ENCODE measurements at places on chromosomes 4 and X.

DNA sequence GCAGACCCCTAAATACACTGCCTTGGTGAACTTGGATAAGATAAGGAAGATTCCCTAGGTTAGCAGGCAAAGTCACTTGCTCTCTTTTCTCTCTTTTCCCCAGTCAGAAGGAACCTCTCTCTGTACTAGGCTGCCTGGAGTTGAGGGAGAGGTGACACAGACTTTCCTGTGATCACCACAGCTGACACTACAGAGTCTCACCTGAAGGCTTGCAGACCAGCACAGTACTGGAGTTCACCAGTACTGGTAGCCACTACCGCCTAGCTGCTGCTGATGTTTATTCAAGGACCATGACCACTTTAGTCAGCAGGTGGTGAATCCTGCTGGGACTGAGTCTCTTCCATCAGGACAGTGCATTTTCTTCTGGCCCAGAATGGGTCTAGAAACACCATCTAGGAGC, 63.3 kb downstream of the PTPN13 start:
- DNase-seq = no peak

DNA sequence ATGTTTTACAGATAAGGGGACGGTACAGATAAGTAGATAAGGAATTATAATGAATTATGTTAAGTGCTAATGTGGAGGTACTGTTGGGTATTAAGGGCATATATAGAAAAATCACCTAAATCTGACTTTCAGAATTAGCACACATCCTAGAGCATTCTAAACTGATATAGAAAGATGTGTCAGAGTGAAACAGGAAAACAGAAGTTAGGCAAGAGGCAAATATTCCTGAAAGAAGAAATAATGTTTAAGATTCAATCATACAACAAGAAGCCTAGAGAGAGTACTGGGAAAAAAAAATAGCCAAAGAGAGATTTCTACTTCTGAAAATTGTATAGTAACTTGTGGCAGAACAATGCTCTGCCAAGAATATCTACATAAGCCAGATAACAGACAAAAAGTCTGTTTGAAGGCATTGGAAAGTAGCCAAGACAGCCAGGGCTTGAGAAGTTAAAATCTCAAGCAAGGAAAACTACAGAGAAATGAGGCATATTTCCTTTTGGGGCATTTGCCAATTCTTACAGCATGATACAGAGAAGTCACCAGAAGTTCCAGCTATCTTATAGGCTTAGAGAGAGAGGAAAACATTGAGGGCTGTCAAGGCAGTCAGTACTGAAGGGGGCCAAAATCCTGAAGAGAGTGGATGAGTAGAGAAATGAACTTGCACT, 646.0 kb downstream of the RPA4 start:
- no peak for DNase-seq

DNA sequence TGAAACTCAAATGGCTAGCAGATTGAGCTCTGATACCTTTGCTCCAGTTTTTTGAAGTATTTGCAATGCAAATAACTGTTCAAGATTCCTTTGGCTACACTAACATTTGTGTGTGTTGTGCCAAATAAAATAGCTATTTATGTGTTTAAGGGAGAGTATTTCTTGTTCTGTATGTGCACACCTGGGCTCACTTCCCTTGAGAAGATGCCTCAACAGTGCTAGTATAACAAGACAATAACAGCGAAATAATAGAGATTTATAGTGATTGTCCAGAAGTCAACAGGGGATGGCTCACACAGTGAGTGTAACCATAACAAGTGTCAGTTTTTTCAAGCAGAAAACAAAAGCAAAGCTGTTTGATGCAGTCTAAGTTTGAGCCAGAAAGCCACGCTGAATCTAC, 460.5 kb downstream of the CENPC start:
- DNase-seq = no peak

DNA sequence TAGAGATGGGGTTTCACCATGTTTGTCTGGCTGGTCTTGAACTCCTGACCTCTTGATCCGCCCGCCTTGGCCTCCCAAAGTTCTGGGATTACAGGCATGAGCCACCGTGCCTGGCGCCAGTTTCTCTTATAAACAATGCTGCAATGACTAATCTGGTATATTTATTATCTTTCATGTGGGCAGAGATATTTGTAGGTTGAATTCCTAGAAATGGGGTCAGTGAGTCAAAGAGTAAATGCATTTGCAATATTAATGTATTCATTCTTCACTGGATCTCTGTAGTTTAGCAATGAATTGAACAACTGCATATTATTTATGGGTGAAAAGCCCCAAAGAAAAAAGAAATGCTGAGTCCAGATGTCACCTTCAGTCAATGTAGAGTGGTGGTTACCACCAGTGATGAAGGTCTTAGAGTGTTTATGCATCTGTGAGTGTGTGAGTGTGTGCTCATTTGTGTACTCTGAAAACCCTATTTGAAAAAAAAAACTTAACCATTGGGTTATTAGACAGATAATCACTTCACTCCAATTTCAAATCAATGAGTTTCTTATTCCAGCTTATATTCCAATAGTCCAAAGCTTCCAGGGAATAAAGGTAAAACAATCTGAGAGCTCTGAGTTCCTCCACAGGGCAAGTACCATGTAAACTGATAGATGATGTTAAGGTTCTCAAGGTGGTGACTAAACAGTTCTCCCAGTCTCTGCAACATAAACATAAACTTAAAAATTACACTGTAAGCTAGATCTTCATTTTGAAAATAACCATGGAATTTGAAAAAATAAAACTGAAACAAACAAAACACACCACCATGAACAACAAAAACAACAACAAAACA, 22.6 kb upstream of the CD38 start:
- DNase-seq = no peak

DNA sequence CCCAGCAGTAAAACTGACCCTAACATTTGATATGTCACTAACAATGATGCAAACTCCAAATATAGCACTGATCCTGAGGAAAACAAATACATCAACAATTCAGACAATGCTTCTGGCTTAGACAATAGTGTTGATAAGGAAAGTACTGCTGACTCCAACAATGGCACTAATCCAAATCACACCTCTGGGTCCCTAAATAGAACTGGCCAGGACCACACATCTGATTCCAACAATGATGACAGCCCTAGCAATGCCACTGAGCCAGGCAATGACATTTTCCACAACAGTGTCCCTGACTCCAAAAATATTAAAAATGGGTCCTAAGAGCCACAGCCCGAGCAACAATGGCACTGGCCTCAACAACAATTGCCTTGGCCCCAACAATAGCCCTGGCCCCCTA, 243.1 kb upstream of the APOOL start:
- no peak for DNase-seq

GRCh38 chr4:98793658-98794057, 135.2 kb upstream of the TSPAN5 start:
- DNase-seq = no peak

- DNase-seq = peak; percentile 21
These were observed 618 bp downstream of the RBBP7 start for GRCh38 chrX:16869393-16870094.

GRCh38 chr4:34636623-34637022, 1607.7 kb downstream of the ARAP2 start:
- no peak for DNase-seq

DNA sequence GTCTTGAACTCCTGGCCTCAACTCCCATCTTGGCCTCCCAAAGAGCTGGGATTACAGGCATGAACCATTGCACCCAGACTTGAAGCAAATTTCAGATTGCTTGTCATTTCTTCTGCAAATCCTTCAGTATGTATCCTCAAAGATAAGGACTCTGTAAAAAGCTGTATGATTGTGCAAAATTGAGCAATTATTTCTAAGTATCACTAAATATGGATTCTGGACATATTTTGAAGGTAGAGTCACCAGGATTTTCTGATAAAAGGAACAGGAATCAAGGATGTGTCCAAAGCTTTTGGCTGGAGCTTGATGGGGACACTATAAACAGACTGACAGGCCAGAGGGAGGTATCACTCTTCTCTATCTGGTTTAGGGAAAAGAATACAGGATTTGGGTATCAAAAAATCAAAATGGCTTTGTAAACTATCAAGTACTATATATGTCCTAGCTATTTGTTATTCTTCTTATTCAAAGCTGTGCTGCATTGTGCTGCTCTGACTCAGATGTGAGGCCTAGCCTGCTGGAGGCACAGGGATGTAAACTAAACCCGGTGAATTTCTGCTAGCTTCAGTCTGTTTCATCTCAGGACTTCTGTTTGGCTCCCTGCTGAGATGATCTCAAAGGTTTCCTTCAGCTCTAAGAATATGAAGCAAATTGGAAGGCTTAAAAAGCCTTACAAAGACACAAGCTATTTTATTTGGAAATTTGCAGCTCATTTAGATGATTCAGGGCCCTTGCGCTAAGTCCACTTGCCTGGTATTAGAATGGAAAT, 8.3 kb downstream of the RPS4X start:
- DNase-seq = no peak

DNA sequence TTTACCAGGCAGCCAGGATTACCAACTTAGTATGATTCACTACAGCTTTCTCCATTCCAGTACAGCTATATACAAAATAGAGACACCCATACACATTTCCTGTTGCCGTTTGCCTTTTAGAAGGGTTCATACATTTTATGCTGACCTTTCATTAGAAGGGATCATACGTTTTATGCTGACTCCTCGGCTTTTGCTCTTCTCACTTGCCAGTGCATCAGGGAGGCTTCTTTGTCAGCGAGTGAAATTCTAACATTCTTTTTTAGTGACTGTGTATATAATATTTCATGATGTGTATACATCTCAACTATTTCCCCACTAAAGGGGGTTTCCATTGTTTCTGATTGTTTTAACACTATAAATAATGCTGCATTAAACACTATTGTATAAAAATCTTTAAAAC, 552.6 kb downstream of the TRIML1 start:
- DNase-seq = no peak

DNA sequence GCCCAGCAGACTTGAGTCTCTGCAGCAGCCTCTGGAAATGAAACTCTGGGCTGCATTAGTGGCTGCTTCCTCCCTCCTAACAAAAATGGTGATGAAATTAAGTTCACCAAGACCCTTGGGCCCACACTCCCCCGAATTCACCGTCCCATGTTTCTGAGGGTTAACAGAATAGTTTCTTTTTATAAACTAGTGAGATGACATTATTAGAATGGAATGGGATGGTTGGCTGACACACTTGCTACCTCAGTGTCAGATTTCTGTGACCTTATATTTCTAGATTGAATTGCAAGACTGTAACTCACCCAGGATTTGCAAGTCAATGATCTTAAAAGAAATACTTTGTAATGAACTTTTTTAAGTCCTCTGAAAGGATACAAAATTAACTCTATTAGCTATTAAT, 127.1 kb downstream of the SHROOM3 start:
- no peak for DNase-seq

DNA sequence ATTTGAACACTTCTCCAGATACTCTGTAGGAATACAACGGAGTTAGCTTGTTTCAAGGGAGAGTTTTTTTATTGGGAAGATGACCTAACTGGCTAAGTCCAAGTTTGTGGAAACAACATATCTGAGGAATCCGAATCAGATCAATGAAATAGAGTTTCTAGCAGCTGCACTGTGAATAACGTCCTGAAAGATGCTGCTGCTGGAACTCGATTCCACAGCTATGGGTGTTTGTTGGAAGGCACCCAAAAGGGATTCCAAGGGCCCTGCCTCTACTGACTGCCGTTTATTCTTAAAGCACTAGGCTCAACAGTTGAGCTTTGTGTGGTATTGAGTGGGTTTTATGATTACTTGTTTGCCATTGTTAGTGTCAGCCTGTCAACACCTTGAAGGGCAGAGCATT, 6.6 kb upstream of the GBA3 start:
- DNase-seq = no peak

GRCh38 chr4:60344908-60345307, 855.2 kb upstream of the ADGRL3 start:
- DNase-seq = no peak

GRCh38 chrX:151396042-151396824, 773 bp upstream of the VMA21 start:
- peak; percentile 8 for DNase-seq

GRCh38 chr4:160276785-160277325, 1174.0 kb downstream of the RAPGEF2 start:
- DNase-seq = no peak

DNA sequence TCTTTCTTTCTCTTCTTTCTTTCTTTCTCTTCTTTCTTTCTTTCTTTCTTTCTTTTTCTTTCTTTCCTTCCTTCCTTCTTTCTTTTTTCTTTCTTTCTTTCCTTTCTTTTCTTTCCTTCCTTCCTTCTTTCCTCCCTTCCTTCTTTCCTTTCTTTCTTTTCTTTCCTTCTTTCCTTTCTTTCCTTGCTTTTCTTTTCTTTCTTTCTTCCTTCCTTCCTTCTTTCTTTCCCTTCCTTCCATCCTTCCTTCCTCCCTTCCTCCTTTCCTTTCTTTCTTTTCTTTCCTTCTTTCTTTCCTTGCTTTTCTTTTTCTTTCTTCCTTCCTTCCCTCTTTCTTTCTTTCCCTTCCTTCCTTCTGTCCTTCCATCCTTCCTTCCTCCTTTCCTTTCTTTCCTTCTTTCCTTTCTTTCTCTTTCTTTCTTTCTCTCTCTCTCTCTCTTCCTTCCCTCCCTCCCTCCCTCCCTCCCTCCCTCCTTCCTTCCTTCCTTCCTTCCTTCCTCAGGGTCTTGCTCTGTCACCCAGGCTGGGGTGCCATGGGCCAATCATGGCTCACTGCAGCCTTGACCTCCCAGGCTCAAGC, 13.6 kb upstream of the SPARCL1 start:
- no peak for DNase-seq

DNA sequence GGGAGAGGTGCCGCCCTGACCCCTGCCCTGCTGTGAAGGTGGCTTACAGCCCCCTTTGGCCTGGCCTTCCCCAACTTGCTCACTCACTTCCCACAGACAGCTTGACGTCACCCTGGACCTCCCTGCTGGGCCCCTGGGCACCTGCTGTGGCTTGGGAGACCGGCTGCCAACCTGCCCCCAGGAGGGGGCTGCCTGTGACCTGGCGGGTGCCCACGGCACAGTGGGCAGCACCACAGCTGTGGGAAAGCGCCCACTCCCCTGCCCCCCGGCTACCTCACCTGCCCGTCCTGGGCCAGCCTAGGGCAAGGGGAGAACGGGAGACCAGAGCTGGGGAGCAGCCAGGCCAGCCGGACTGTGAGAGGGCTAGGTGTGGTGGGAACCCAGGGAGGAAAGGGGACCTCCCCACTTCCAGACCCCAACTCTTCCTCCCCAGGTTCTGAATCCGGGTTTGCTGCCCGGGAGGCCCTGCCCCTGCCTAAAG, 2.4 kb upstream of the ZFP92 start:
- DNase-seq = no peak

Data from activated CD4-positive, alpha-beta T cell treated with anti-CD3 and anti-CD28 coated beads for 1 hour (primary cell).